ENCODE measurements at places on chromosomes 16 and 17.

- no peak for DNase-seq
Measured at GRCh38 chr17:16037636-16038035, 38.0 kb downstream of the TTC19 start.

DNA sequence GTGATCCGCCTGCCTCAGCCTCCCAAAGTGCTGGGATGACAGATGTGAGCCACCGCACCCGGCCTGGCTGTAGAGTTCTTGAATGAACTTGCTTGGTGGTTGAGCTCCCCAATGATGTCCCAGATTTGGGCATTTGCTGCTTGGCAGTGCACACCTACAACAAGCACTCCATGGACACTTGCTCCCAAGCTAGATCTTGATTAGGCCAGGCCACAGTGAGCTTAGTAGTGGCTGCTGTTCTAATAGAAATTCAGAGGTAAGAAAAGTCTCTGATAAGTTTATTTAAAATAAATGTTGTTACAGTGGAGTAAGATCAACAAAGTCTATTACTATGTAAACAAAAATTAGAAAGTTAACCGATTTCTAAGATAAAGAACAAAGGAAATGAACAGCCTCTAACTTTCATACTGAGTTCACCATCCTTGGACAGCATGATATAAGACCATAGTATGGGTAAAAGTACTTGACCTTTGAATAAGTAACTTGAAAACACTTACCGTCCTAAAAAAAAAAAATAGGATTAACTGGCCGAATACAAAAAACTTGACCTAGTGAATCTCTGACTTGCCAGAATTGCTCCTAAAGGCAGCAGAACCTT is 951 bp downstream of the TMED6 start:
- DNase-seq = no peak

DNA sequence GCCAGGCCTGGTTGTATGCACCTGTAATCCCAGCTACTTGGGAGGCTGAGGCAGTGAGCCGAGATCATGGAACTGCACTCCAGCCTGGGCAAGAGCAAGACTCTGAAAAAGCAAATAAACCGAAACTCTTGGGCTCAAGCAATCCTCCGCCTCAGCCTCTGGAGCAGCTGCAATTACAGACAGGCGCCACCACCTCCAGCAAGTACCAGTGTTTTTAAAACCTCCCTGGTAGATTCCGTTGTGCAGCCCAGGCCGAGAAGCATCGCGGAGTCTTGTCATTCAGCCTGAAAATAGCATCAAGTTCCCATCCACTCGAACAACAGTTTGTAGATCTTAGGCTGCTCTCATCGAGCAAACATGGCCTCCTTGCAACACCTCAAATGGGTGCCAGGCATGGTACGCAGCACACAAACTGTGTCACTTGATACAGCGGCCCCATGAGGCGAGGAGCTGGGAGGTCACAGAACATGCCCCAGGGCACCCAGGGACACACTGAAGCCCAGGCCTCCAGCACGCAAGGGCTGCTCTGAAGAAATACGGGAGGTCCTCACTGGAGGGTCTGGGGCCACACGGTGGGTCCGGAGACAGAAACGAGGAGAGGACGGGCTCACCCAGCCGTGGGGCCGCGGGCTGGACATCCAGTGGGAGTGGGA is 18.1 kb downstream of the TMC6 start:
- DNase-seq = no peak

DNA sequence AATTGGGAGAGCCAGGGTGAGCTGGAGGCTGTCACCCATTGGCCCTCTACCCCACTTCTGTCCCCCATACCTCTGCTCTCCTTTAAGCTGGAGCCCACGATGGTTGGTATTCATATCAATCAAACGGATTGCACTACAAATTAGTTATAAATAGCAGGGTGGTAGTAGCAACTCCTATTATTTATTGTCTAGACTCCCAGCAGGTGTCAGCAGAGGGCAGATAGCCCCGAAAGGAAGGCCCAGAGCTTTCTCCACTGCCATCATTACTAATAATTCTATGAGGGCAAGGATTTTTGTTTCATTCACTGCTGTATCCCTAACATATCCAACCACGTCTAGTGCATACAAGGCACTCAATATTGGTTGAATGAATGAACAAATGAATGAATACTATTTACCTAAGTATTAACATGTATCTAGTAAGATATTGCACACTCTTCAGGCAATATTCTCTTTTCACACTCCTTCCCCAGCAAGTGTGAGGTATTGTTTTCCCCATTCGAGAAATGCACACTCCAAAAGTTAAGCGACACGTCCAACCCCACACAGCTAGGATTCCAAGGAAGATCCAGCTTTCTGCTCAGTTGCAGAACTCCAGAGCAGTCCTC is 6.3 kb downstream of the C17orf50 start:
- peak; percentile 23 for DNase-seq

DNA sequence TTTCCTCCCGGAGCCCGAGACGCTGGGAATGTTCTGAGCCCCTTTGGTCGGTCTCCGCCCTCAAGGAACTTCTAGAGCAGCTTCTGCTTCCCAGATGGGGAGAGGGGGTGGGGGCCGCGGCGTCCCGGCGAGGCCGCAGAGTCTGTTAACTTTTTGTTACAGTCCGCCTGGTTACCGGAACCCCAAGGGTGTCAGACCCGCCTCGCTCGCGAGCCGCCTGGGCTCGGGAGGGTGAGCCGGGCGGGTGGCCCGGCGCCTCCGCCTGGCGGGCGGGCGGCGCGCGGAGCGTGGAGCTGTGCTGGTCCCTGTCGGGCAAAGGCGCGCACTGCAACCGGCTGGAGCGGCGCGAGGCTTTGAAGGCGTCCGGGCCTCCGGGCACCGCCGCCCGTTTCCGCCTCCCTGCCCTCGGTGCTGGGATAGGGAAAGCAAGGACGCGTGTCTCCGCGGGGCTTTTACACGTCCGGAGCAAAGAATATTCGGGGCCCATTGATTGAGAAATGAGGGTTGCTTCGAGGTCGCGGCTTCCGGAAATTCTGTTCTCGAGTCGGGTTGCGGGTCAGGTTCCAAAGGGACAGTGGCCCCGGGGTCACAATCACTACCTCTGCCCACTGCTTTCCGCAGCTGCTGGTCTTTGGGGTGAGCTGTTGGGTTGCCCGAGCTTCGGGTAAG is 1.7 kb downstream of the HS3ST3B1 start:
- DNase-seq = peak; percentile 86

DNA sequence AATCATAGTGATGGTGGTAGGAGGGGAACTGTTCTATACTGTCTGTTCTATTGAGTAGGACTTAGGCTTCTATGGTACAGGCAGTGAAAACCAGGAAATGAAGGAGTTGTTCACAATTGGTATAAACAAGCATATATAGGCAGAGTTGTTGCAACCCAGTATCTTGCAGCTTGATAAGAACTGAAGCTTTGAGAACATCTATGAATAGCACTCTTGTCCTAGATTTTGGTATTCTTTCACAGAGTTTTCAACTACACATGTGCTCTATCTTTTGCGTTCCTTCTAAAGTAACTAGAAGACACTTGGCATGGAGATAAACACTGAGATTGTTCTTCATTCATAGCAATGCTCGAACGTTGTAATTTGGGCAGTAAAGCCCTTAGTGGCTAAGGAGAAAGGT is 91.8 kb downstream of the KCNJ2 start:
- DNase-seq = no peak

GRCh38 chr16:67718668-67719047 is 458 bp downstream of the GFOD2 start:
- DNase-seq = no peak

- DNase-seq = no peak
Measured at GRCh38 chr16:55539488-55539887, 27.0 kb upstream of the CAPNS2 start.

- no peak for DNase-seq
Measured at GRCh38 chr16:65012357-65012756, 109.5 kb downstream of the CDH11 start.

GRCh38 chr17:68432086-68432864 is 25.0 kb downstream of the WIPI1 start:
- no peak for DNase-seq

- DNase-seq = no peak
Measured at GRCh38 chr17:18031955-18032354, 7.0 kb downstream of the ATPAF2 start.

GRCh38 chr17:74170924-74171323 is 32.6 kb upstream of the RPL38 start:
- DNase-seq = no peak

DNA sequence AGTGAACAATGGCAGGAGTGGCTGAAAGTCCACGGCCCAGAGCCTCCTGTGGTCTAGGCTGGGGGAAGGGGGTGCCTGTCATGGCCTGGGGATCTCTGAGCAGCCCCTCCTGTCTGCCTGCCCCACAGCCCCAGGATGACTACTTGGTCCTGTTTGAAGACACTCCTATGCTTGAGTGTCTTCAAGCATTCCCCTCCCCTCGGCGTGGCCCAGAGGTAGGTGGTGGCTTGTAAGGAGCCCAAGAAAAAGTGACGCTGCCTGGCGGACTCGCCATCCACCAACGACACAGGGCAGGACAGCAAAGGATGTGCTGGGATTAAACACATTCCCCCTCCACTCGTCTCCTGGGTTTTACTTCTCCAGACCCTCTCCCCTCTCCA is 5.7 kb downstream of the SULT1A1 start:
- no peak for DNase-seq

- DNase-seq = no peak
Measured at GRCh38 chr16:66006485-66006884, 360.0 kb upstream of the CDH5 start.

- no peak for DNase-seq
Measured at GRCh38 chr17:2776589-2777241, 19.5 kb upstream of the RAP1GAP2 start.

GRCh38 chr17:57352665-57353175 is 96.4 kb downstream of the MSI2 start:
- no peak for DNase-seq

- DNase-seq = no peak
Measured at GRCh38 chr16:51244887-51245657, 94.0 kb upstream of the SALL1 start.

- no peak for DNase-seq
Measured at GRCh38 chr16:52548261-52549010, 1.5 kb upstream of the TOX3 start.

- no peak for DNase-seq
Measured at GRCh38 chr17:44780161-44780560, 21.4 kb downstream of the ADAM11 start.

Measured in inflammatory macrophage (primary cell).